ENCODE measurements at places on chromosomes 7 and 10.
A peak's percentile ranks its signal among the peaks of the same experiment; 100 is the strongest.

- no peak for DNase-seq
Observed at GRCh38 chr10:100119726-100120125, 38.1 kb upstream of the CPN1 start.

- no peak for DNase-seq
Observed at GRCh38 chr7:25863729-25864110, 288.3 kb upstream of the NFE2L3 start.

DNA sequence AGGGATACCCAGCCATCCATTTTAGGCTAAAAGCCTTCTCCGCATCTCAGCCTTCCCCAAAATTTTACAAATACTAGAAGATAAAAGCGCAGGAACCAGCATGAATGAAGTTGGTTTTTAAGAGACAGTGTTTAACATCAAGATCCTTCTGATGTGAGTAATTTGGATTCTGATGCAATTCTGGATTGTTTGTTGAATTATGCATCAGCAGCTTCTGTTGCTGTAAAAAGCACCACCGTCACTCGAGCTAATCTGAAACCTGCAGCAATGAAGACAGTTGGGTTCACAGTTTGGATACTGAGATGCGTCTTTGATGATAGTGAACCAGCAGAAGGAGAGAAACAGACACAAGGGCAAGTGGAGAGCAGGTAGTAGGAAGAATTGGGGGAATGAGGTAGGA lies 179.2 kb downstream of the PLXNA4 start:
- DNase-seq: no peak

- DNase-seq: no peak
Observed at GRCh38 chr10:29472301-29473086, 162.3 kb downstream of the SVIL start.

DNA sequence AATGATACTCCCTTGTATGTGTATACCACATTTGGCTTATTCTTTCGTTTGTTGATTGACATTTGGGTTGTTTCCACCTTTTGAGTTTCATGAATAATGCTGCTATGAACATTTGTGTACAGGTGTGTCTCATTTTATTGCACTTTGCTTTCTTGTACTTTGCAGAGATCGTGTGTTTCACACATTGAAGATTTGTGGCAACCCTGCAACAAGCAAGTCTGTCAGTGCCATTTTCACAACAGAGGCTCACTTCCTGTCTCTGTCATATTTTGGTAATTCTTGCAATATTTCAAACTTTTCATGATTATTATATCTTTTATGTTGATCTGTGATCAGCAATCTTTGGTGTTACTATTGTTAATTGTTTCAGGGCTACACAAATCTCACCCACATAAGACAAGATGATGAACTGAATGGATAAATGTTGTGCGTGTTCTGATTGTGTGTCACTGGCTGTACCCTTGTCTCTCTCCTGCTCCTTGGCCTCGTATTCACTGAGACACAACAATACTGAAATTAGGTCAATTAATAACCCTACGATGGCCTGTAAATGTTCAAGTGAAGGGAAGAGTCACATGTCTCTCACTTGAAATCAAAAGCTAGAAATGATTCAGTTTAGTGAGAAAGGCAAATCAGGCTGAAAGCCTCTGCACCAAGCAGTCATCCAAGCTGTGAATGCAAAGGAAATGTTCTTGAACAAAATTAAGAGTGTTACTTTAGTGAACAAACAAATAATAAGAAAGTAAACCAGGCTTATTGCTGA lies 133.6 kb upstream of the JCAD start:
- DNase-seq: no peak

GRCh38 chr7:108335269-108335918 lies 120.8 kb downstream of the NRCAM start:
- peak; percentile 81 for DNase-seq

- no peak for DNase-seq
Observed at GRCh38 chr7:30697719-30698460, 15.6 kb upstream of the CRHR2 start.

DNA sequence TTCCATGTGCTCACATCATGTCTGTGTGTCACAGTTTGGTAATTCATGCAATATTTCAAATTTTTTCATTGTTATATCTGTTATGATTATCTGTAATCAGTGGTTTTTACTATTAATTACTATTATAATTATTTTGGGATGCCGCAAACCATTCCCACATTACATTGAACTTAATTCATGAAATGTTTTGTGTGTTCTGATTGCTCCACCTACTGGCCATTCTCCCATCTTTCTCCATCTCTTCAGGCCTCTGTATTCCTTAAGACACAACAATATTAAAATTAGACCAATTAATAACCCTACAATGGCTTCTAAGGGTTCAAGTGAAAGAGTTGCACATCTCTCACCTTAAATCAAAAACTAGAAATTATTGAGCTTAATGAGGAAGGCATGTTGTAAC lies 398.5 kb downstream of the PCDH15 start:
- DNase-seq: peak; percentile 9

DNA sequence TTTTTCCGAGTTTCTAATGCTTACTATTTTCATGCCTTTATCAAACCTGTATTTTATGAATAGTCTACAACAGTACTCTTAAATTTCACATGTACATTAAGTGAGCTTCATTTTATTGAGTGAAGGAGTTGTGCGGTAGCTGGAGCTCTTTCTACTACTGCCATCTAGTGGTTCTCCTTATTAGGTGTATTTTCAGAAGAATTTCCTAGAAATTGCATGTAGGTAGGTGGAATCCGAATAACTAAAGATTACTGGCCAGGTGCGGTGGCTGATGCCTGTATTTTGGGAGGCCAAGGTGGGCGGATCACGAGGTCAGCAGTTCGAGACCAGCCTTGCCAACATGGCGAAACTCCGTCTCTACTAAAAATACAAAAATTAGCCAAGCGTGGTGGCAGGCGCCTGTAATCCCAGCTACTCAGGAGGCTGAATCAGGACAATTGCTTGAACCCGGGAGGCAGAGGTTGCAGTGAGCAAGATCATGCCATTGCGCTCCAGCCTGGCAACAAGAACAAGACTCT lies 38.3 kb downstream of the LRRC72 start:
- peak; percentile 58 for DNase-seq

- DNase-seq: no peak
Observed at GRCh38 chr7:151793991-151794507, 82.9 kb downstream of the PRKAG2 start.

- DNase-seq: no peak
Observed at GRCh38 chr10:51964630-51965029, 265.2 kb upstream of the CSTF2T start.

DNA sequence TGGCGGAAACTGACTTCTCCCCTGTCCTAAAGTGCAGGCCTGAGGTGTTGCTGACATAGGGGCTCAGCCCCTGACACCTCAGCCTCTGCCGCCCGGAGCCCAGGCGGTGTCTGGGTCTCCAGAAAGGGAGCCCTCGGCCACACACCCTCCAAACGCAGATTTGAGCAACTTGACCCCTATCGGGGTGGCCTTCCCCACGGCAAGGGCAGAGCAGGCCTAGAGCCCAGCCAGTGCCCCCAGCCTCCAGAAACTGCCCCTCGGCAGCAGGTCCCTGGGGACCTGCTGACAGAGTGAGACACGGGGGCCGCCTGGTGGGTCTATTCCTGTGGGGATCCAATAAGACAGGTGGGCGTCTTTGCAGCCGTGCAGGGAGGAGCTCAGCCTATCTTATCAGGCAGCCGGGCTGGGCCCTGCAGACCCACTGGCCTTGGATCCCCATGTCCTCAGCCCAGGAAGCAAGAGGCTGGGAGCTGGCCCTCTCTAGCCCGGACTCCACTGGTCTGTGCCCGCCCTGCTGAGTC lies 11.0 kb downstream of the TMEM184A start:
- no peak for DNase-seq

DNA sequence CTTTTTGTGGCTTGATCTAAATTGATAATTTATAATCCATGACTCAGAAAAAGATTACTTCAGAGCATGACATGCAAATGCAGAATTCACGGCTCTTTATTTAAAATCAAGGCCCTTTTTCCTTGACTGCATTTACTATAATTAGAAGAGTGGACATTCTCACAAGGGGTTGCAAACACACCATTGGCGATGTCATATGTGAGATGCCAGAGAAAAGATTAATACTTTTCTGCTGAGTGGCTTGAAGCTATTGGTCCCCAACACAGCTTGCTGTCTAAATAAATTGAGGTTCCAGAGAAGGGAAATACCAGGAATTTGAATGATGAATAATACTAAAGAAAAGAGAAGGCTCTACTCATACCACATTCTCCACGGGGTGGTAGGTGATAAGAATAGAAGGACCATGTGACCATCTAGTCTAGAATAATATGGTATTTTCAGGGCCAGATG lies 78.7 kb upstream of the ARID5B start:
- no peak for DNase-seq

DNA sequence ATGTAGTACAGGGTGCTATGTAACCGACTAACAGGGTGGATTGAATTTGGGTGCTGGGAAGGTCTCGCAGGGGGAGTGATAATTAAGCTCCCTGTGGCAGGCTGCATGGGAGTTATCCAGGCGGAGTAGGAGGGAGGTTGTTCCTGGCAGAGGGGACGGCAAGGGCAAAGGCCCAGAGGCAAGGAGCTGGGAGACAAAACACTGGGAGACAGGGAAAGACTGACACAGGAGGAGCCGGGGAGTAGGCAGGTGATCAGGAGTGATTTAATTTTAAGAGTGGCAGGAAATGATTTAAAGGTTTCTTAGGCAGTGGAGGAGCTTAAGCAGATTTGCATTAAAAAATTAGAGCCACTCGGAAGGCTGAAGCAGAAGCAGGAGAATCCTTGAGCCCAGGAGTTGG lies 40.7 kb upstream of the LEP start:
- no peak for DNase-seq

GRCh38 chr10:133565441-133566294 lies at the start of gene SYCE1:
Gene SYCE1, minus strand, starts transcription at chr10:133565583. Its CDS starts 54 bp downstream, at chr10:133565529.
- DNase-seq: no peak

DNA sequence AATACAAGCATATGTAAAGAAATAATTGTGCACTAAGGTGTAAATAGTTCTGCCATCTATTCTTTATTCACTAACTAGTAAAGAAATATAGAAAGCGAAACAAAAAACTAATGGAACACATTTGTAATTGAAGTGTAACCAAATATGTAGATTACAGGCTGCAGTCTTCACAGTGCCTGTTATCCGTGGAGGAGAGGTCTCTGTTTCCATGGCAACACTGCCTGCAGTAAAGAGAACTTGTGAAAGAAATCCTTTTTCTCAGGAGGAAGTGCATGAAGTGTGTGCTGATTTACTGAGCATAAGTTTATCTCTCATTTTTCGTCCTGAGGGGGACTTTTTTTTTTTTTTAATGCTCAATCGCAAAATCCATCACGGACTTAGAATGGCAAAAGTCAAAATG lies 102.5 kb downstream of the APBB1IP start:
- DNase-seq: no peak

- no peak for DNase-seq
Observed at GRCh38 chr7:40437498-40437897, 302.7 kb downstream of the SUGCT start.

DNA sequence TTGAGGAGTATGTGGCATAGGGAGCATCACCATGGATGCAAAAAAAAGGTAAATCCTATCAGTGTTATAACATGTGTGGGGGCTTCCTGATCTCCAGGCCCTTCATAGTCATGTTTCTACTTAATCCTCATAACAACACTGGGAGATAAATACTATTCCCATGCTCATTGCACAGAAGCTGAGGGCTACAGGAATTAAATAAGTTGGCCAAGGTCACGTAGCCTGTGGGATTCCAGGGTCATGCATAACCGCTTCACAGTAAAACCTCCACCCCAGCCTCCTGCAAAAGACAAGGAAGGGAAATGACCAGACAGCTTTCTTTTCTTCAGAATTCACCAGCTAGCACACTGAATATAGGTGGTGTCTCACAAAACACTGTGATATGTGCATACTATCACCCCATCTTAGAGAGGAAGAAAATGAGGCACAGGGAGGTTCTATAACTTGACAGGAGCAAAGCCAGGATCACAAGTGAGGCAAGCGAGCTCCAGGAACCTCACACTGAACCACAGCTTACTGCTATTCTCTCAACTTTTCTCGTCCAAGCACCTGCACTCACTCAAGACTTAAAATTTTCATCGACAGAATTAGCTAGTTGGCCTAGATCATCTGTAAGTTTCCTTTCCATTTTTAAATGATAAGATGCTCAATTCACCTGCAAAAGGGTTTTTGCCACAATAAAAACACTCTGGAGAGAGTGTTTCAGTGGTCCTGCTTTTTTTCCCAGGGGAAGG lies 13.4 kb downstream of the JAZF1 start:
- DNase-seq: no peak

- DNase-seq: no peak
Observed at GRCh38 chr10:29609696-29610095, 25.1 kb downstream of the SVIL start.

- DNase-seq: no peak
Observed at GRCh38 chr7:92150450-92151017, 16.3 kb upstream of the CYP51A1 start.

- no peak for DNase-seq
Observed at GRCh38 chr7:39468261-39468660, 97.9 kb upstream of the YAE1 start.

DNA sequence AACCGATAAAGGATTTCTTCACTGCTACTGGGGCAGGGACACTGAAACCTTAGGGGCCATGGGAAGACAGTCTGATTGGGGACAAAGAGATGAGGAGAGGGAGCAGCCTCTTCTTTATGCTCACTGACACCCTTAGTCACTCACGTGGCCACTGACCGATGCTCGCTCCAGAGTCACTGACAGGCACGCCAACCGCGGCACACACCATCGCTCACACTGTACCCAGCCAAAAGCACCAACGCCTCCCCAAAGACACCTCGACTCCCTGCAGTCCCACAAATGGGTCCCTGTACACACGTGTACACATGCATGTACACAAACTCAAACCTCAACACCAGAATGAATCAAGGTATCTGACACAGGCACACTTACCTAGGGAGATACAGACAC lies 35.3 kb upstream of the SLF2 start:
- no peak for DNase-seq

DNA sequence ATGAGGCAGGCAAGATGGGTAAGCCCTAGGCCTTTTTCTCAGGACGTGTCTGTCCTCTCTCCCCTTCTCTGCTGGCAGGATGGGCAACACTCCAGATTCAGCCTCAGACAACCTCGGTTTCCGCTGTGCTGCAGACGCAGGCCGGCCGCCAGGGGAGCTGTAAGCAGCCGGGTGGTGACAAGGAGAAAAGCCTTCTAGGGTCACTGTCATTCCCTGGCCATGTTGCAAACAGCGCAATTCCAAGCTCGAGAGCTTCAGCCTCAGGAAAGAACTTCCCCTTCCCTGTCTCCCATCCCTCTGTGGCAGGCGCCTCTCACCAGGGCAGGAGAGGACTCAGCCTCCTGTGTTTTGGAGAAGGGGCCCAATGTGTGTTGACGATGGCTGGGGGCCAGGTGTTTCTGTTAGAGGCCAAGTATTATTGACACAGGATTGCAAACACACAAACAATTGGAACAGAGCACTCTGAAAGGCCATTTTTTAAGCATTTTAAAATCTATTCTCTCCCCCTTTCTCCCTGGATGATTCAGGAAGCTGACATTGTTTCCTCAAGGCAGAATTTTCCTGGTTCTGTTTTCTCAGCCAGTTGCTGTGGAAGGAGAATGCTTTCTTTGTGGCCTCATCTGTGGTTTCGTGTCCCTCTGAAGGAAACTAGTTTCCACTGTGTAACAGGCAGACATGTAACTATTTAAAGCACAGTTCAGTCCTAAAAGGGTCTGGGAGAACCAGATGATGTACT lies 13.1 kb downstream of the PHKG1 start:
- peak; percentile 89 for DNase-seq
